Type B pancreatic cell (in vitro differentiated cells): ENCODE measurements at places on chromosomes 4 and X. TPM values are rescaled to one million over a fixed set of nuclear protein-coding genes. Genes with fewer than 3 reads are reported as not detected.

GRCh38 chr4:52946855-52947254 is 84.7 kb downstream of the RASL11B start:
- DNase-seq = no peak

- DNase-seq = no peak
Observed at GRCh38 chrX:95218976-95219375, 1465.7 kb upstream of the DIAPH2 start.

TCEAL2 gene
- total RNA-seq = 2.8 and 3.1 TPM in 2 replicates

DNA sequence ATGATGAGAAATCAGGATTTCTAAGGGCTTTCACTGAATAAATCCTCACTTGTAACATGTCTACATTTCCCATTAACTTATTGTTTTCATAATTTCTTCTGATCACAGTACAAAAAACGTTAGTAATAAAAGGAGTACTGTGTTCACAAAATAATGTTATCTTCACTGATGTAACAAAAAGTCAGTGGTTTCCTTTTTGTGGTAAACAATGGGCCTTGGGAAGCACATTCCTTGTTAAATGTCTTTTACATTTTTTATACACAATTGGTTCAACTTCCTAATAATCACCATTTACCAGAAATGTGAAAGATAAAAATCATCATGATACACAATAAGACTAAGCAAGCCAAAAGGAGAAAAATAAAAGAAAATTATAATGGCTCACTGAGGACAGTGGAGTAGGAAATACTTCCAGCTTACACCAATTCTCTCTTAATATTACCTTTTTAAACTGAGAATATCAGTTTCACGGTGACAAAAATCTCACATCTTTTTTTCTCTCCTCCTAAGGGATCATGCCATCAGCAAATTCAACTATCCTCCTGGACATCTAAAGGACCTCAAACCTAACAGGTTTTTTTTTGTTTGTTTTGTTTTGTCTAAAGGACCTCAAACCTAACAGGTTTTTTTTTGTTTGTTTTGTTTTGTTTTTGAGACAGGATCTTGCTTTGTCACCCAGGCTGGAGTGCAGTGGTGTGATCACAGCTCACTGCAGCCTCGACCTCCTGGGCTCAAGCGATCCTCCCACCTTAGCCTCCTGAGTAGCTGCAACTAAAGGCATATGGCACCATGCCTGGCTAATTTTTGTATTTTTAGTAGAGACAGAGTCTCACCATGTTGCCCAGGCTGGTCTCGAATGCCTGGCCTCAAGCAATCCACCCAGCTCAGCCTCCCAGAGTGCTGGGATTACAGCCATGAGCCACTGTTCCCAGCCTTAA is 57.3 kb downstream of the FRYL start:
- no peak for DNase-seq

- DNase-seq = no peak
Observed at GRCh38 chr4:109419679-109420078, 13.9 kb upstream of the SEC24B start.

TEX13B gene
- total RNA-seq = not detected in 2 replicates

GRCh38 chrX:50671661-50672060 is 142.3 kb downstream of the SHROOM4 start:
- DNase-seq = no peak

AFM gene
- 2.9 TPM in 2 replicates for total RNA-seq
